NCI-H187 (cell line): ENCODE measurements at places on chromosomes 7 and 10.
A peak's percentile ranks its signal among the peaks of the same experiment; 100 is the strongest.

DNA sequence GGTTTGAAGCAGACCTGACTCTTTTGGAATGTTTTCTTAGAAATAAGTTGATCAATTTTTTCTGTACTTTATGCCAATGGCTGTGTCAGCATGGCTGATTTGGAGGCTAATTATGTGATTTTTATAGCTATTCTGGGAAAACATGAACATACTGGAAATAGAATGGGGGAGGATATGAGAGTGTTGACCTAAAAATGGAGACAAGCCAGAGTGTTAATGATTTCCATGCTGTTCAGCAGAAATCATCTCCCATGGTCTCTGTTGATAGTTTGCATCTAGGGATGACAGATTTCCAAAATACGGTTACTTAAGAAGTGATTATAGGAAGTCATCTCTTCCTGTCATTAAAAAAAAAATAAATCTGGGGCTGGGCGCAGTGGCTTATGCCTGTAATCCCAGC is 32.7 kb upstream of the DMTF1 start:
- no peak for DNase-seq

- no peak for DNase-seq
Observed at GRCh38 chr10:129063877-129064276, 403.2 kb upstream of the MGMT start.

DNA sequence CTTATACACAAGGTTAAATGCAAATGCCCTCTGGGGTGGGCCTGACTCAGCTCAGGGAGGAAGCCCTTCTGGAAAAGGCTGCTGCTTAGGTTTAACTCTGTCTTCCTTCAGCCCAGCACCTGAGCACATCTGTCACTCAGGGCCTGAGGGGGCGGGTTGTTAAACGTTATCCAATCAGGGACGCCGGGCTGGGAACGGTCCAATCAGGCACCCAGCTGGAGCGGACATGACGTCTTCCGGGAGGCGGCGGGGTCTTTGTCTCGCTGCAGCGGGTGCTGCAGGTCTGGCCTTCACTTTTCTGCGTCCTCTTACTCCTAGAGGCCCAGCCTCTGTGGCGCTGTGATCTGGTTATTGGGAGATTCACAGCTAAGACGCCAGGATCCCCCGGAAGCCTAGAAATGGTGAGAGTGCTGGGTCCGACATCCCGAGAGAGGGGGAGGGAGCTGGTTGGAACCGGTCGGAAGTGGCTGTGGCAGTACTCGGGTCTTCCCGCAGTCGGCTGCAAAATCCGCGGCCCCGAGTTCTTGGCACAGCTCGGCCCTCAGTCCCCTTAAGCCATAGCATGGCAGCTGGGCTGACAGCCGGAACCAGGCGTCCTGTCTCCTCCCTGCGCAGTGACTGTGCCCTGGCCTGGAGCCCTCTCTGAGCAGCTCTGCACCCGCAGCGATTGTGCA is at the start of gene ZNF138:
ZNF138 (plus strand) TSS at position 258 of the 674 bp plus-strand sequence; CDS start at position 399, 141 bp downstream.
- peak; percentile 94 for DNase-seq

GRCh38 chr7:108347616-108348015 is 108.6 kb downstream of the NRCAM start:
- DNase-seq: no peak

DNA sequence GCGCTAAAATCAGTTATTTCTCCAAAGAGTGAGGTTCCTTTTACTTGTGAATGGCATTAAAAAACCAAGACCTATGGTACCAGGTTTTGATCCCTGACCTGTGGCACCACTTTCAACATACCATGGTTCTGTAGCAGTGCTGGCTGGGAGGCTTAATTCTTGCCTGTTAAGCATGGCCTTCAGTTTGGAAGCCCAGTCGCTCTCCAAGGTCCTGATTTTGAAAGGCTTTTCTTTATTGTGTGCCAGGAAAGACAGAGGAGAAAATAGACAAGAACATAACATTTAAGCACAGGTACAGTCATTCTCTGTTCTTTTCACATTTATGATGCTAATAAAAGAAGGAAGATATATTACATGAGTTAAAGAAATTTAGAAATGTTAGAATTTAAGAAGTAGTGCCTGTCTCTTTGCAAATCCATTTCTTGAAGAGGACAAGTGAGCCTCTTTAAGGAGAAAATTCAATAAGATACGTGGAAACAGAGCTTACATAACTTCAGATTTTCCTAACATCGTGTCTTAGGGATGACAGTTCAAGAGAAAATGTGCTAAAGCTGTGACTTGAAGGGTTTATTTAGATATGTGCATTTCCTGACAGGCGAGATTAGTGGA is 357.6 kb downstream of the DPP6 start:
- no peak for DNase-seq

DNA sequence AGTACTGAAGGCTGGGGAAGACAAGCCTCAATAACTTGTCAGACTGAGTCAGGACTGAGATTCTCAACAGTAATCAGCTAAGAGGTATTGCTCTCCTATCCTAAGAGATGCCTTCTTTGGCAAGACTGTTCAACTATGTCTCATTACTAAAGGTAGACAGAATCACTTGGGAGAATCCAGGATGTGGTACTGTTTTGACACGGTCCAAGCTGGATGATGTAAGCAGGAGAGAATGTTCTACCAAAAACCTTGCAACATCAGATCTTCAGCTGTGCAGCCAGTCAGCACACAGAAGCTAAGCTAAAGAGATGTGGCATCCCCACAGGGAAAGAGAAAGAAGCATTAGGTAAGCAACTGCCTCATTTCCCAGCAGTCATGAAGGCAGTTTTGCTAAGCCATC is 391.4 kb downstream of the NRG3 start:
- no peak for DNase-seq

DNA sequence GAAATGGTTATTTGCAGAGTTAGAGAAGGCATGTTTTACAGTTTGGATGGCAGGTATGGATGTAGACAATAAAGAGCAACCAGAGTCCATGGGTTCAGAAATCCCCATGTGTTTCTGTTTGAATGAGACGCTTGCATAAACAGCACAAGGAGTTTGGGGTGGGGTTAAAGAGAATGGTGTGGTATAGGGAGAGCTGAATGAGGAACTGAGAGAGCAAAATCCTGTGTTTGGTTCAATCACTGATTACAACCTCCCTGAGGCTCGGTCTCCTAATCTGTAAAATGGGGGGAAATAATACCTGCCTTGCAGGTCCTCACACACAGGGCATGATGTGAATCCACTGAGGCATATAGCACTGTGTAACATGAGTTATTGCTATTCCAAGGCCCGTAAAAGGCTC is 23.7 kb downstream of the CAV1 start:
- no peak for DNase-seq

- DNase-seq: no peak
Observed at GRCh38 chr7:69285854-69286253, 312.4 kb upstream of the AUTS2 start.

- no peak for DNase-seq
Observed at GRCh38 chr7:21771906-21772610, 173.6 kb downstream of the CDCA7L start.

- no peak for DNase-seq
Observed at GRCh38 chr10:73813333-73813732, 1.9 kb upstream of the NDST2 start.

GRCh38 chr7:154364170-154364569 is 312.0 kb downstream of the DPP6 start:
- DNase-seq: no peak

GRCh38 chr7:4610768-4611467 is 71.2 kb upstream of the FOXK1 start:
- DNase-seq: peak; percentile 31

DNA sequence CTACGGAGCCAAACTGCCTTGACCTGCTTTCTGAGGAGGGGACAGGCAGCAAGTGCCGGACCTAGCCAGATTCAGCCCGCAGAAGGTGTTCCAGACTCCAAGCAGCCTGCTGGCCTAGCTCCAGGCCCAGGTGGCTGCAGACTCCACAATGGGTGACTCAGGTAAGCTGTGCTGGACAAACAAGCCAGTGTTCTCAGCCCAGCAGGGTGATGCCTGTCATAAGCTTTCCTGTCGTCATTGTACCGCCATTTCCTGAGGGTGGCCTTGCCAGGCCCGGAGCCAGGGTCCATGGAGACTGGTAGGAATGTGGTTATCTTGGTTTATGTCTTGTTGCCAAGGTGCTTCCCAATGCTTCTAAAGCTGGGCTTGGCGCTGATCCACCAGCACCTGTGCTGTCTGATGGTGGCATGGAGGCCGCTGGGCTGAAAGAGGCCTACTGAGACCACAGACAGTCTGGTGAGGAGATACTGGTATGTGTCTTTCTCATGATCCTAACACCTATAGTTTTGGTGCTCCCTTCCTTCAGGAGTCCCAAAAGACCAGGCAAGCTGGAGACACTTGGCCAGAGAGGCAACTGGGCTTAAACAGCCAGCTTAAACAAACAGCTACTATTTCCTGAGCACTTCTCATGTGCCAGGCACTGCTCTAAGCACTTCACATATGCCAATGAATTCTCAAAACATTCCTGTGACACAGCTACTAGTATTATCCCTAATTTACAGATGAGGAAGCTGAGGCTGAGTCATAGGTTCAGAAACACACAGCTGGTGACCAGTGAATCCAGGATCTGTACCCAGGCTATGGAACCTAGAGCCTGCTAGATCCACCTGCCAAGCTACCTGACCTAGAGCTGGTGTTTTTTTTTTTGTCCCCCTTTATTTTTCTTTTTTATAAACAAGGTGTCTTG is 42.0 kb downstream of the ZC3HC1 start:
- no peak for DNase-seq

DNA sequence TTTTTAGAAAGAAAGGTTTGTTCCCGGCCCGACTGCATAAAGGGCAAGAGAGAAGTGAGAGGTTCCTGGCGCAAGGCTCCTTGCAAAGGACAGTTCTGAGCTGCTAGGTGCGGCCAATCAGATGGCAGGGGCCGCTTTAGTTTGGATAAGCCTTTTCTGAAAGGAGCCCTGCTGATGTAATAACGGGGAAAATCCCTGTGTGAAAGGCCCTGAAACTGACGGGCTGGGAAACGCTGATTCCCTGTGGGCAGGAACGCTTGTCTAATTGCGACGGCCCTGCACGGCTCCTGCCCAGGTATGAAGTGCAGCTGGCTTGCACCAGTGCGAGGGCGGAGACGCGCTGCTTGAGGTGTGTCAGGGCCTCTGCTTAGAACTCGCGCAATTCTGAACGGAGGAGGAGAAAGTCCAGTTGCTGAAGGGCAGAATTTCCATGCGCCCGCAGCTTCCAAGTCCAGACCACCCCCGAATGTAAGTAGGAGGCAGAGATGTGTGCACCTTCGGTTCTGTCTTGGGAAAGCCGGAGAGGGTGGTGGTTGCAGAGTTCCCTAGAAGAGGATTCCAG is 30.5 kb downstream of the TACC2 start:
- no peak for DNase-seq

DNA sequence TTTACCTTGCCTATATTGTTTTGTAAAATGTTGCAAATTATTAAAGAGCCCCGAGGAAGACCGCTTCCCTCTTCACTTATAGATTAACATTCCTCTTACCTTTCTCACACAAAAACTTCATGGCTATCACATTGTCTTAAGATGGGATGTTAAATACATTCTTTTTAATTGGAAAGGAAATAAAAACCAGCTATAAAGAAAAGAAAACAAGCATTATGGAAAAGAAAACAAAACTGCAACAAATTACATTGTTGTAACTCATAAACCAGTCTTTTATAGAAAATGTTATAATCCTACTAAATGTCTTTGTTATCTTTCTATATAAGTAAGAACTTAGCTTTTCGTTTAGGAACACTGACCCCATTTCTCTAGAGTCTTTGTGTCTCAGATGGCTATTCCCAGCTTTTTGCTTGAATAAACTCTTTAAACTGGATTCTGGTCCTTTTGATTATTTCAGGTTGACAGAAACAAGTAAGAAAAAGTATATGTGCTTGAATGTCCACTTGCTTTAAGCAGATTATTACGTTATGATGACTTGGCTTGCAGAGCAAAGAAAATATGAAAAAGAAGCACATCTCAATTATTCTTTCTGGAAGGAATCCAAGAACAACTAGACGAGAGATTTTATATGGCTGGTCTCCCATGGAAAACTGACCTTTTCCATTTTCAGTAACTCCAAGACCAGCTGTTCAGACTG is 128.2 kb downstream of the AKR1D1 start:
- DNase-seq: no peak

- DNase-seq: peak; percentile 29
Observed at GRCh38 chr10:23067939-23068775, 27.2 kb upstream of the MSRB2 start.

GRCh38 chr10:65765006-65765541 is 1160.8 kb upstream of the LRRTM3 start:
- DNase-seq: no peak

GRCh38 chr7:91266689-91267090 is 2.5 kb downstream of the FZD1 start:
- DNase-seq: no peak

GRCh38 chr7:90923541-90923997 is 327.4 kb downstream of the CDK14 start:
- DNase-seq: no peak

DNA sequence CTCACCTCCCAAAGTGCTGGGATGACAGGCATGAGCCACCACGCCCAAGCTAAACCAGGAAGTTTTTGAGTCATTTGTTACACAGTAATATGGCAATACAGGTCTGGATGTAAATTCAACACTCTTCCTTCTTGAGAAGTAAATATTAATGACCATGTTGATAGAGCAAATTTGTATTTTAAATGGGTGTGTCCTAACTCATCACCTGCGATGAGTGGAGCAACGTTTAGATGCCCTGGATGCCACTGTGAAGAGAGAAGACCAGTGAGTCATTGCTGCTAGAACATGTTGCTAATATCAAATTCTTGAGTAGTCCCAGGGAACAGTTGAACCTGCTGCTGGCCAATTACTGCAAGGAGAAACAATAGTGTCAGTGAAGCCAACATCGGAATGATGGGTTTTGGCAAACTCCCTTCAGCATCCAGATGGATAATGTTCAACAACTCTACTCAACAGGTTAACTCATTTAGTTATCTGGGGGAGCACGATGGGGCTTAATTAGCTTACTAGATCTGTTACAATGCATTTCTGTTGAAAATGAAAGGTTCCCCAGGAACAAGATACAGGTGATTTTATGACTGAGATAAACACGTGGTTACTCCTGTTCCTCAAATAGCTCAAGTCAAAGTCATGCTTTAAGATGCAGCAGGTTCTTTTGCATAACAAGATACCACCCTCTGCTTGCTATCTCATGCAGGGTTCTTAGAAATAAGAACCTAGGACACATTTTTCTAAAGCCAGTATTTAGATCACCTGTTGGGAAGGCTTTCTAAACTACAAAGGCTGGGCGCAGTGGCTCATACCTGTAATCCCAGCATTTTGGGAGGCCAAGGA is 146.8 kb downstream of the CALN1 start:
- no peak for DNase-seq

GRCh38 chr7:117564080-117564479 is 84.3 kb downstream of the CFTR start:
- DNase-seq: no peak

GRCh38 chr7:79272066-79272669 is 181.3 kb downstream of the MAGI2 start:
- DNase-seq: peak; percentile 14

GRCh38 chr10:102163342-102163989 is 11.3 kb downstream of the NOLC1 start:
- DNase-seq: no peak

DNA sequence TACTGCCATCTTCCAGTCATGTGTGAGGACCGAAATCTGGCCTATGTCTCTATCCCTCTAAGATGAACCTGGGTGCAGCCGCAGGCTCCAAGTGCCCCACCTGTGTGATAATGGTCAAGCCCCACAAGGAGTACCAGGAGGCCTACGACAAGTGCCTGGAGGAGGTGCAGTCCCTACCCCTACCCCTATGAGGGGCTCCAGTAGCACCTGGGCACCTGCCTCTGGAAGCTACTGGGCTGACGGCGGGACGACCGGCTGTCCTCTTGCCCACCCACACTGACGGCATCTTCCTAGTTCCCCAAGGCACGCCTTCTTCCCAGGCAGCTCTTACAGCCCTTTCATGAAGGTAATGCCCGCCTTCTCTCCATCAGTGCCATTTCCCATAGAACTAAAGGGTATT is 47.4 kb downstream of the HOXA1 start:
- no peak for DNase-seq

GRCh38 chr10:5428133-5428532 is 15.8 kb downstream of the NET1 start:
- no peak for DNase-seq
